Hematopoietic multipotent progenitor cell treated with erythropoietin and hydrocortisone succinate and interleukin-3 and kit ligand, for 15 days (in vitro differentiated cells): ENCODE measurements at places on chromosomes 7 and 10.

GRCh38 chr7:92987538-92987937, 130.2 kb downstream of the SAMD9 start:
- DNase-seq, result no peak

DNA sequence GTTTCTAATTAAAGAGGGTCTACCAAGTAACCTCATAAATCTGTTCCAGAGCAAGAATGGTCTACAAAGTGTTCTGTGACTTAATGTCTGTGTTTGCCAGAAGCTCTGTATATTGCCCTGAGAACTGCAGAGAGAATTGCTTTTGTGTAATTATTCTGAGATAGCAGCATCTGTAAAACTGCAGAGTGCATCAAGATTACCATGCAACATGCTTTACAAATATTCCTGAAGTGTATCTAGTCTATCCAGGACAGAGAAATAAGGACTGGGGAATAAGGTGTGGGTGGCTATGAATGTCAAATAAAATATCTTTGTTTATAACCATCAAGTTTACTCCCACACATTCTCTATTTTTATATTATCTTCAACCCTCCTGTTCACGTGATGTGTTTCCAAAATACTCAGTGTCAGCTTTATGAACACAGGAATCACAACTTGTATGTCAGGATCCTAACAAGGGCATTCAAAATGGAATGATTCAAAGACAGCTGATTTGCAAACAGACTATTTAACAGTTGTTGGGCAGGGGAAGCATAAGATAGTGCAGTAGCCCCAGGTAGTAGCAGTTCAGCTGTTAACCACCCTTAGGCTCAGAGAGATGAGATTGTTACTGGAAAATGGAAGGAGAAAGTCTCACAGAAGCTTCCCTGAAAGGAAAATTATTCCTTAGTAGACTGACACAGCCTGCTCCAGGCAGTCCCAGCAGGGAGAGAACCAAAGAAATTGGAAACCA, 15.3 kb upstream of the LIPA start:
- DNase-seq, result no peak

DNA sequence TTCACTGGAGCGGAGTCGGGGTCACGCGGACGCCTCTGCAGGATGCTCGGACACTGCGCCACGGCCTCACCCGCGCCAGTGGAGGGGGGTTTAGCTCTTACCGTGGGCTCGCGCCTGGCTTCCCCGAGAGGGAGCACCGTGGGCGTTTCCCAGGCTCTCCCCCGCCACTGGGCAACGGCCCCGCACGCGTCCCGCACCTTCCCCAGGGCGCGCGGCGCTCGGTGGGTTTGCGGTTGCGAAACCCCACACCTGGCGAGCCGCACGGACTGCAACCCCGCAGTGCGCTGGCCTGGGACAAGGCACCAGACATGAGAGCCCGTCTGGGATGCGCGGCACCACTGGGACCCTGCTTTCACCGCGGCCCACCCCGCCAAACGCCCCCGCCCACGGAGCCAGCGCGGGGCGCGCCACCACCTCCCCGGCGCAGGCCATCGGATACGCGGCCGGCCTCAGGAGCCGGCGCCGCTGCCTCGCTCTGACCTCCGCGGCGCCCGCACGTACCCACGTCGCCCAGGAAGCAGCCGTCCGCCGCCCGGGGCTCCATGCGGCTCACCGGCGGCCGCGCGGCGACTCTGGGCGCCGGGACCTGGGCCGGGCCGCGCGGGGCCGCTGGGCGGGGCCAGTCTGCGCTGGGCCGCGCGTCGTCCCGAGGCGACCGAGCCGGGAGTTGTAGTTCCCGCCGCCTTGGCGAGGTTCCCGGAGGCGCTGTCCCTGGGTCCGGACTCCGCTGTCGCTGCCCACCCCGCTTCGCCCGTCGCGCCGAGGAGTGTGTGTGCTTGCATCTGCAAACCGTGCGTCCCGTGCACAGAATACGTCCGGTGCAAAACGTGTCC, at the start of gene ASB13:
Gene ASB13 (minus strand): TSS at position 588 of the 833 bp plus-strand sequence. CDS start 44 bp downstream, at position 544.
- DNase-seq, result peak; percentile 40

DNA sequence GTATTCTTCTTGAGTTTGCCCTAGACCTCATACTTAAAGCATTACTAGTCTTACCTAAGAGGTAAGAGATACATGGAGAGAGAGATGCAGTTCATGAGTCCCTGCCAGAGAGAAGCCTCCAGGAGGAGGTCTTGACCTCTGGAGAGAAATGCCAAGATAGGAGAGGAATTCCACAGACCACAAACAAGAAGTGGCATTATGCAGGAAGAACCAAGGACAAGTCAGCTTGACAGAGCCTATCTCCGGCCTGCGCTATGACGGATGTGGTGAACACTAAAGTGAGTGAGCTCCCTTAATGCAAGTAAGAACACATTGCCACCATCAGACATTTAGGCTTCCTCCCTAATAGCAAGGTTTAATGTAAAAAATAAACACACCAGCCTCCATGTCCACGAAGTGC, 27.9 kb upstream of the COL1A2 start:
- DNase-seq, result no peak

- DNase-seq, result peak; percentile 75
These were observed 29.3 kb upstream of the ADD3 start for GRCh38 chr10:109978481-109978880.

DNA sequence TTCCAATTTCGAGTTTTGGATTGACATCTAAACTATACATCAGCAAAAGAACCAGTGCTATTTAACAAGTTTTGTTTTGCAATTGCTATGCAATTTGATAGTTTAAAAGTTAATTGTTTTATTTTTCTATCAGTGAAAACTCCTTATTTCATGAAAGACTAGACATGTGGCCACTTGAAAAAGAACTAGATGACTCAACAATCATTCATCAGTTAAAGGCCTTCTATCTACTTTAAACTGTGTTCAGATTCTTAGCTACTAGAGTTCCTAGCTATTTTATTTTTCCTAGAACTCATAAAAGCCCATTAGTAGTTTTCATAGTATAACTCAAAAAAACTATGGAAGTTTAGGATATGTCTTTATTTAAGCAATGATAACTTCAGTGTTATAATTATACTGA, 104.6 kb upstream of the LSM8 start:
- DNase-seq, result no peak

GRCh38 chr10:31832261-31832660, 96.4 kb downstream of the ARHGAP12 start:
- DNase-seq, result no peak

DNA sequence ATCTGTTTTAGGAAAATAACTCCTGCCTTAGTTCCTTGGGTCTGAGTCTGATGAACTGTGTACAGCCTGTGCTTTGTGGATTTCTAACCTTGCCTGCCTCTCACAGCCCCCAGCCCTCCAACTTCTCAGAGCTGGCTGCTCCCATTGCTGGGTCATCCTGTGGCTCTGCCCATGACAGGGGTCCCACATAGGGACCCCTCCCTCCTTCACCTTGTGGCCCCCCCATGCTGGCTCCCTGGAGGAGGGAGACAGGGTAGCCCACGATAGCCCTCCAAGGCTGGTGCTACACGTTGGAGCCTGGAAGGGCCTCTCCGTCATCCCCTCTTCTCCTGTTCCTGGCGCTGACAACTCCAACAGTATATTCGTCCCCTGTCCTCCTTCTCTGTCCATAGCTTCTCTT, 2.8 kb upstream of the DENND2A start:
- DNase-seq, result no peak

DNA sequence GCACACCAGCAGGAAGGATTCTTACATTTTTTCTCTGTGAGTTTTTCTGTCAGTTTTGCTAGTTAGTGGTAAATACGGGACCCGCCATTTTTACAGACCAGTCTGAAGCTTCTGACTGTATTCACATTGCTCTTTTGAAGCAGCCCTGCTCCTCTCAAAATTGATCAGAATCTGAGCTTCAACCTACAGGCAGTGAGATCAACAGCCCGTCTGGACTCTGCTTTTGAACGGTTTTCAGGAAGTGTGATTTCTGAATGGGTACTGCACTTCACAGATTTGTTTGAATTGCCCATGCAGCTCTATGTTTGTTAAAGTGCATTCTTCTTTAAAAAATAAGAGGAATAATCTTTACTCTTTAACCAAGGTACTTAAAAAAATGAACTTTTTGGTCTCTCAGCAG, 8.9 kb downstream of the PURB start:
- no peak for DNase-seq

DNA sequence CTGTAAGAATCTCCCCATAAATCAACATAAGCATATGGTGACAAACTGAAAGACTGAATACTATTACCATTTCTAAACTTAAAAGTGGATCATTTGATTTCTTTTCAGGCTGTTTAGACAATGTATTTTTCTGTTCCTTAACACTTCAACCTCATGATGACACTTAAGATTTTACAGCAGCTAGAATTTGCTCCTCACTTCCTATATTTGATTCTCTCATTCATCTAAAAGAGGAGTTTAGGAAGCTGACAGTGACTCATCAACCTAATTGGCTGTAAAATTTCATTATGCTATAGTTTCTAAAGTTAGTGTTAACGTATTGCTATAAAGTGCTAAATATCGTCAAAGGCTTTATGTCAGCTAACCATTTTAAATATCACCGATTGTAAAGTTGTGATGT, 478.7 kb downstream of the GRM8 start:
- no peak for DNase-seq

DNA sequence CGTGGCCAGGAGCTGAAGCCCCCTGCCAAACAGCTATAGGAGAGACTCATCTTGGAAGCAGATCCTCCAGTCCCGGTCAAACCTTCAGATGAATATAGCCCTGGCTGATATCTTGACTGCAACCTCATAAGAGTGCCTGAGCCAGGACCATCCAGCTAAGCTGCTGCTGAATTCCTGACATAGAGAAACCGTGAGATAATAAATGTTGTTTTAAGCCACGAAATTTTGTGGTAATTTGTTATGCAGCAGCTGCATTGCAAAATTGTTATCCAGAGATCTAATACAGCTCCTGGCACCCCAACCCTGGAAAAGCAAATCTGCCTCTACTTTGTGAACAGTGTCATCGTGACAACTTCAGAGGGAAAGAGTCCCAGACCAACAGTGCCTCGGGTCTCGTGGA, 119.9 kb downstream of the CREB5 start:
- no peak for DNase-seq
